ENCODE measurements at places on chromosomes 5 and 9. TPM values are rescaled to one million over a fixed set of nuclear protein-coding genes. Genes with fewer than 3 reads are reported as not detected.

DNA sequence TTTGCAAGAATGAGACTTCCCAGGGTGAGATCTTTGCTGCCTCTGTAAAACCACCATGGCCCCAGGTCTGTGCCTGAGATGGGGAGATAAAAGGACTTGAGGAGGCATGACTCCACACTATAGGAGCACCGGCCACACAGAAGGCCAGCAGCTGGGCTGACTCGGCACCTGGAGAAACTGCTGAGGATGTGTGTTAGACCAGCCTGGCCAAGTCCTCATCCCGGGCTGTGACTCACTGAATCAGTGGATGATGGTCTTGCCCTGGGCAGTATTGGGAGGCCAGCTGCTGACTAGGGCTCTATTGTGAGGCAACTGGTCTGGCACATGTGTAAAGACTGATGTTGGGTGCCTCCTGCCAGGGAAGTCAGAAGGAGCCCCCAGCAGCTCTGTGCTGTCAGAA lies 286.2 kb downstream of the ACTL7B start:
- DNase-seq, result no peak

DNA sequence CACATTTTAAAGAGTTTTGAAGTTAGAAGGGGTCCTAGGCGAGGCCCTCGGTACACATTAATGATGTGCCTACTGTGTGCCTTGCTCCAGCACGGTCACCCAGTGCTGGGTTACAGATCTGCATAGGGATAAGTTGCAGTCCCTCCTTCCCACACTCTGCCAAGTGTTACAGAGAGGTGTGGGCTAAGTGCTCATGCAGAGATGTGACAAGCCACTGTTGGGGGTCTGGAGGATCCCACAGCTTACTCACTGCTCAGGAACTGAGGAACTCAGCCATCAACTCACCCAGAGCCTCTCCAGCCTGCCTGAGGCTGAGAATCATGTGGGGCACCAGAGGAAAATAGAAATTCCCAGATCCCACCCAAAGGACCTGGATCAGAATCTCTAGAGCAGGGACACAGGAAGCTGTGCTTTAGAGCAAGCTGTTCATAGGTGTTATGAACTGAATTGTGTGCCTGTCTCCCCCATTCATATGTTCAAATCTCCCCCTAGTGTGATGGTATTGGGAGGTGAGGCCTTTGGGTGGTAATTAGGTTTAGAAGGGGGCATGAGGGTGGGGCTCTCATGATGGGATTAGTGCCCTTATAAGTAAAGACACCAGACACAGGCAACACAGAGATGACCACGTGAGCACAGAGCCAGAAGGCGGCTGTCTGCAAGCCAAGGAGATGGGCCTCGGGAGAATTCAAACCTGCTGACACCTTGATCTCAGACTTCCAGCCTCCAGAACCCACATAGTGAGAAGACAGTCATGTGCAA lies 164.1 kb downstream of the HSD17B3 start:
- DNase-seq, result no peak

Gene TMEM174
- total RNA-seq, result not detected

DNA sequence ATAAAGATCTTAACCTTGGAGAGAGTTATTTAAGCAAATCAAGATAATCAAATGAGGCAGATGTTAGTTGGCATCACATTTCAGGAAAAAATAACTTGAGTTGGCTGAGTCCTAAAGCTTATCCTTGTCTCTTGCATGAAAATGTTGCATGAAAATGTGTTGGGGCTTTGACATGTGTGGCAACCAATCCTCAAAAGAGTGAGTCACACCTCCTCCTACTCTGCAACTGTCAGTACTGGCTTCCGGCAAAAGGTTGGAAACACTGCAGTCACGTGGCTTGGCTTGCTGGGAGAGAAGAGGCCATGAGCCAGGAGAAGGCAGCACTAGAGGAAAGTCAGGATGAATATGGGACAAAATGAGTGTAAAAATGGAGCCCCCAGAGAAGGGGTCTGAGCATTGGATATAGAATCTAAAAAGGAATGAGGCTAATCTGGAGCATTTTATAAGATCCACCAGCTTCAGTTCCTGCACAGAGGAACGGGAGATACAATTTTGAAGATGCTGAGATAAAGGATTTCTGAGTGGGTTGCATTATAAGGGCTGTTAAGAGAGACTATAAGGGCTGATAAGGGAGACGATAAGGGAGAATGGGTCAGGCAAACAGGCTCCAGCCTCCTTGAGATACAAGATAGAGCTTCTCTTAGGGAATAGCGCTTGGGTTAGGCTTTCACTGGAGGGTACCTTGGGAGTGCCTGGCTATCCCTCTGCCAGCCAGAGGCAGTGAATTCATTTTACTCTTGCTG lies 43.1 kb downstream of the SPATA31D1 start:
- no peak for DNase-seq

Gene PCDHB14
- 0.06 TPM for total RNA-seq

- DNase-seq, result no peak
Measured at GRCh38 chr9:89312222-89312571, 1.2 kb downstream of the CKS2 start.

Measured in activated naive CD8-positive, alpha-beta T cell treated with anti-CD3 and anti-CD28 coated beads, Interleukin-2, amount 10 ng/mL, durations not matched to agents 7 days and 5 days (primary cell).